ENCODE measurements at places on chromosomes 2 and 18.
A peak's percentile ranks its signal among the peaks of the same experiment; 100 is the strongest.

GRCh38 chr2:99787769-99788382 is 298.1 kb upstream of the REV1 start:
- peak; percentile 34 for DNase-seq

- peak; percentile 50 for DNase-seq
These were observed 2.4 kb upstream of the MSGN1 start for GRCh38 chr2:17813742-17814473.

DNA sequence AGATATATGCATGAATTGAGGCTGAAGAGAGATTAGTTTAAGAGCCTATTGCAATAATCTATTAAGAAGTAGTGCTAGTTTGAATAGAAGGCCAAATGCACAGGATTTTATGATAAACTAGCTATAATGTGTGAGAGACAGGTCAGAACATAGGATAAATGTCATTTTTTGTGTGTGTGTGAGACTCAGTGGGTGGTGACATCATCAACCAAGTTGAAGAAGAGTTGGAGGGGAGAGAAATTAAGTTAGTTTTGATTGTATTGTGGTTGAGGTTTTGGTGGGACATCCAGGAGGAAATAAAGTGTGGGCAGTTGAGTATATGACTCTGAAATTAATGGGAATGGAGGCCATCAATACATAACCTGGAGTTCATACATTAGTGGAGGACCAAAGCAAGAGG is 320.1 kb upstream of the CWC22 start:
- DNase-seq, result no peak

DNA sequence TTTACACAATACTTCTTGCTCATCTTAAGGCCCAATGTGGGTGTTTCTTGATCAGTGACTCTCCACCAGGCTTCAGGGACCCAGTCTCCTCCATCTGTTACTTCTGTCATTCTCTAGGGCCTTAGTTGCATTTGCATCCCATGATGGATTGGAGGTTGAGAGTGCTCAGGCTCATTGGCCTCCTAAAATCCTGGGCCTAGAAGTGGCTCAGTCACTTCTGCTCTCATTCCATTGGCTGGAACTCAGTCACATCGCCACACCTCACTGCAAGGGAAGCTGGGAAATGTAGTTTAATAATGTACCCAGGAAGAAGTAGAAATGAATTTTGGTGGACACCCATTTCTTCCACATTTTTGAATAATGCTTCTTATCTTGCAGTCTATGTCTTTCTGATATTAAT is 223.5 kb downstream of the HRH4 start:
- no peak for DNase-seq

DNA sequence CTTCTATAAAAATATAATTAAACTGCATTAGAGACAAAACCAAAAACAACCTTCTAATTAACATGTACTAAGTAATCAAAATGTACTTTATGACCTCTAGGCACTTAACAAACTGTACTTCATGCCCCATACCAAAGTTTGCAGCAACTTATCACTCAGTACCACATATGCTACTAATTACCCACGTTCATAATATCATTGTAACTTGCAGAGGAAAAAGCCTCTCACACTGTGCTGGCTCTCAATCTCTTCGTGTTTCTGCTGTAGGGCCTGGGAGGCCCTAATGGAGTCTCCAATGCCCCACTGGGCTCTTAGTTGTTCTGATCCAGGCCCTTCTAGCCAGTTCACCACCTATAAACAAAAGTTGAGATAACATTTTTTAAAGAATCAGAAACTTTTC is 82.1 kb upstream of the CCDC141 start:
- no peak for DNase-seq

Data from inflammatory macrophage (primary cell).